ENCODE measurements at places on chromosomes 5 and 9. TPM values are rescaled to one million over a fixed set of nuclear protein-coding genes. Genes with fewer than 3 reads are reported as not detected.

The KIAA0825 gene
- total RNA-seq = 41.2 TPM

The UBTD2 gene
- total RNA-seq = 67.3 TPM

The NR4A3 gene
- 3.7 TPM for total RNA-seq

The RAB14 gene
- 56.3 TPM for total RNA-seq

The RFESD gene
- 1.2 TPM for total RNA-seq

The MPDZ gene
- 43.6 TPM for total RNA-seq

The CDKN2B-AS1 gene
- 0.41 TPM for total RNA-seq

The STKLD1 gene
- total RNA-seq = 1.2 TPM

The PCDHGB6 gene
- total RNA-seq = 9.8 TPM

The ENDOG gene
- total RNA-seq = 21.6 TPM

The SPATA31C1 gene
- total RNA-seq = not detected

The ZNF462 gene
- 108 TPM for total RNA-seq

The DTWD2 gene
- total RNA-seq = 11.8 TPM

DNA sequence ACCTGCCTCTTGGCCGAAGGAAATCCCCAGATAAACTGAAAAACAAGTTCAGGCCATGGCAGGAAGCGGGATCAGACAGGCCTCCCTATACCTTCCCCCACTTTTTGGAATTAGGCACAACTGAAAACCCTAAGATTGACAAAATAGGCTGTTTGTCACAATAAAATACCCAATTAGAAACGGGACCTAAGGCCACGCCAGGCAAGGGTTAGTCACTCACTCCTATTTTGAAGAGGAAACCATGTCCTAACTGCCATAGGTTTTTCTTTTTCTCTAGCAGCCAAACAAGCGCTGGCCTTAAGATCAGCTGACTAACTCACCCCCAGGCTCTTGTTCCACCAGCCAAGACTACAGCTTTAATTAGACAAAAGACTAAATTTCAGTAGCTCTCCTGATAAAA, 11.9 kb downstream of the FBP2 start:
- no peak for DNase-seq

DNA sequence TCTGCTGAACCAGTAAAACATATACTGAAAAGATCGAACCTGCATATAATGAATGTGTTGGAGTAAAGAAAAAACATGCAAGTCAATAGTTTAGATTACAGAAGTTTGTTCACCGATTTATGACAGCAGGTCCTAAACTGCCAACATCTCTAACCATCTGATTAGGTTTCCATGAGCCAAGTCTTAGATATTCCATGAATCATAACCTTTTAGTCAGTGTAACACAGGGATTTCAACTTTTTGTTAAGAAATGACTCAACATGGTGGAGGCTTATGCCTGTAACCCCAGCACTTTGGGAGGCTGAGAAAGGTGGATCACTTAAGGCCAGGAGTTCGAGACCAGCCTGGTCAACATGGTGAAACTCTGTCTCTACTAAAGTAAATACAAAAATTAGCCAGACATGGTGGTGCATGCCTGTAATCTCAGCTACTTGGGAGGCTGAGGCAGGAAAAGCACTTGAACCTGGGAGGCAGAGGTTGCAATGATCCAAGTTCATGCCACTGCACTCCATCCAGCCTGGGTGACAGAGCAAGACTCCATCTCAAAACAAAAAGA, 38.7 kb downstream of the APC start:
- DNase-seq = no peak

DNA sequence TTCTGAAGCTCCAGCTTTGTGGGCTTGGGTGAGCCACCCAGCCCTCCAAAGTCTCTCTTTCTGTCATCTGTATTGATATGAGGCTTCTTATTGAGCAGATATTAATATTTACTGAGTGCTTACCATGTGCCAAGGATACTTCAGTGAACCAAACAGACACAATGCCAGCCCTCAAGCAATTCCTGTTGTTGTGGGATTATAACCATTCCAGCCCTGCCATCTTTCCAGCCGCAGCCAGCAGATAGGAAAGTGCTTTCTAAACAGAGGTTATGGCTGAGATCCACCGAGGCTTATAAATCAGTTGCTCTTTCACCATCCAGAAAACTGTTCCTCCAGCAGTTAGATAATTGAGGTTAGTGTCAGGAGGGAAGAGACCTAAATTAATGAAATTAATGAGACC, 137.7 kb upstream of the ALDH1B1 start:
- no peak for DNase-seq

- DNase-seq = no peak
Observed at GRCh38 chr5:74337254-74337983, 303.1 kb downstream of the ENC1 start.

- no peak for DNase-seq
Observed at GRCh38 chr9:94782355-94783101, 56.0 kb downstream of the AOPEP start.

- DNase-seq = no peak
Observed at GRCh38 chr5:122561209-122561608, 213.7 kb upstream of the SNX2 start.

GRCh38 chr5:57410374-57411320, 72.0 kb downstream of the ACTBL2 start:
- DNase-seq = no peak

GRCh38 chr5:93589829-93590215, 6.8 kb downstream of the NR2F1 start:
- no peak for DNase-seq

GRCh38 chr5:130652176-130652575, 512.9 kb downstream of the HINT1 start:
- DNase-seq = no peak

GRCh38 chr9:128552744-128553440, 505 bp downstream of the SPTAN1 start:
- DNase-seq = peak; percentile 53

DNA sequence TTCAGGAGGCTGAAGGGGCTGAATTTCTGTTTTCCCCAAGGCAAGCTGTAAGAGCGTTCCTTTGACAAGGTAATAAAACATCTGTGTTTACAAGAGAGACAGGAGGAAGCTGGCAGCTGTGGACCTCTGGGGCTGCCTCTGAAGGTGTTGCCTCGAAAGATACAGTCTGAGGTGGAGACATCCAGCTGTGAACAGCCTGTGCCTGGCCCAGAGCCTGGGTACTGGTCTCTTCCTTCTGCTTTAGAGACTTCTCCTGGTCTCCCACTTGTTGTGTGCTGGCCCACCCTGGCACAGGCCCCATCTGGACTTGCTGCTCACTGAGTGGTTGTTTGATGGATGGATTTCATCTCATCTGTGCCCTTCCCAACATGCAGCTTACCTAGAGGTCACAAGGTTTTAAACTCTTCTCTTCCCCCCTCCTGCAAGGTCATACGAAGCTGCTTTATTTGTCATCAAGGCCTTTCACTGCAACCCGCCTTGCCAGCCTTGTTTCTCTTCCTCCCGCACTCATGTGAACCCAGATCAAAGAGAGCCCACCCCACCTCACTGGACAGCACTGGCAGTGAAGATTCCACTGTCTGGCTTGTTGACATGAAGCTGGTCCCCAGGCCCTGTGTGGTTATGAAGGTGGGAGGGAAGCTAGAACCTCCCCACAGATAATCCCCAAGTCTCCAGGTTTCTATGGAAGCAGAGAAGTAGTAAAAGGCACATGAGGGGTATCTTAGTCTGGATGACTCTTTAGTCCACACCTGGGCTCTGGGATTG, 35.0 kb upstream of the ALDH1B1 start:
- DNase-seq = no peak

GRCh38 chr5:110255194-110255593, 471.3 kb downstream of the TMEM232 start:
- no peak for DNase-seq

- no peak for DNase-seq
Observed at GRCh38 chr9:105328296-105328695, 83.8 kb downstream of the SLC44A1 start.

- DNase-seq = no peak
Observed at GRCh38 chr5:148202531-148203203, at the start of gene SPINK6. SPINK6 (plus strand) TSS chr5:148203042; CDS start chr5:148203097, 55 bp downstream.

DNA sequence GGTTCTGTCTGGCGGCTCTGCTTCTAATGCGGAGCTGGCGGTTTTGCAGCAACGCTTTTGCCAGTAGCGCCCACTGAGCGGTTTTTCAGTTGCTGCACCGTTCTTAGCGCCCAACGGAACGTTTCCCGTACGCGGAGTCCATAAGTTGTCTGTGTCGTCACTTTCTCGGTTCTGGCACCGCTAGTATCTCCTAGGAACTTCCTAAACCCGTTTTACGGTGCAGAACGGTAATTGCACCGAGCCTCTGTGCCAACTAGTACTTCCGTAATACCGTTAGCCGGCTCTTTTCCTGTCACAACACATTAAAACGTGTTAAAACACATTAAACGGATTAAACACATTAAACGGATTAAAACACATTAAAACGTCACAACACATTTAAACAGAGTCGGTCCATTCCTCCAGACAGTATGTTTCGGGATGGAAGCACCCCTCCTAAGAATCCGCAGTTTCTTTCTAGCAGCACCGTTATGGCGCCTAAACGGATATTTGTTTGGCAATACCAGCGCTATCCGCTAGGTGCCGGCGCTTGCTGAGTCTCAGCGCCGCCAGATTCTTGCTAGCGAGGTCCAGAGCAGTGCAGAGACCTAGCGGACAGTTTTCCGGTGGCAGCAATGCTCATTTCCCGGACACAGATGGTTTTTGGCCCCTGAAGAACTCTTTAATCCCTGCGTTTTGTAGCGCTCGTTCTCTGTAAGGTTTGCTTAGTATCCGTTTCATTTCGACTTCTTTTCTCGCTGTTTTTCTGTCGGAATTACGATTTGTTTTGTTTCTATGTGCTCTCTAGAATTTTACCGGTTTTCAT, 45.4 kb downstream of the ANXA2R start:
- DNase-seq = no peak

GRCh38 chr9:133554729-133555128, 20.2 kb downstream of the ADAMTSL2 start:
- no peak for DNase-seq

GRCh38 chr5:35776757-35777156, 79.9 kb upstream of the IL7R start:
- no peak for DNase-seq

- DNase-seq = no peak
Observed at GRCh38 chr9:134223091-134223490, 58.7 kb upstream of the RNU6ATAC start.

GRCh38 chr5:25255128-25255527, 610.4 kb upstream of the CDH10 start:
- DNase-seq = no peak

DNA sequence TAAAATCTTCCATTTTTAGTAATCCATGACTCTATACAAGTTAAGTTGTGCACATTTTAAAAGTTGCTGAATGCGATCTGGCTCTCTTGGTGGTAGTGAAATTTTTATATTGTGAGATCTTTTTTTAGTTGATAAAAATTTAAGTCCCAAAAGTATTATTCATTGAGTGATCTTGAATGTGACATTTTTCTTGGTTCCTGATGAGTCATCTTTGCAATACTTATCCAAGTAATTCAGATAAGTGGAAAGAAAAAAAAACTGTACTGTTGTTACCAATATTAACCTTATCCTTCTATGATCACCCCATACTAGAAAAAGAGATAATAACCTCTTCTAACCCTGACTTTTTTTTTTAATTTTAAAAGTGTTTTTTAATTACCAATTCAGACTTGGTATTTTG, 601.3 kb downstream of the PSAT1 start:
- DNase-seq = no peak

DNA sequence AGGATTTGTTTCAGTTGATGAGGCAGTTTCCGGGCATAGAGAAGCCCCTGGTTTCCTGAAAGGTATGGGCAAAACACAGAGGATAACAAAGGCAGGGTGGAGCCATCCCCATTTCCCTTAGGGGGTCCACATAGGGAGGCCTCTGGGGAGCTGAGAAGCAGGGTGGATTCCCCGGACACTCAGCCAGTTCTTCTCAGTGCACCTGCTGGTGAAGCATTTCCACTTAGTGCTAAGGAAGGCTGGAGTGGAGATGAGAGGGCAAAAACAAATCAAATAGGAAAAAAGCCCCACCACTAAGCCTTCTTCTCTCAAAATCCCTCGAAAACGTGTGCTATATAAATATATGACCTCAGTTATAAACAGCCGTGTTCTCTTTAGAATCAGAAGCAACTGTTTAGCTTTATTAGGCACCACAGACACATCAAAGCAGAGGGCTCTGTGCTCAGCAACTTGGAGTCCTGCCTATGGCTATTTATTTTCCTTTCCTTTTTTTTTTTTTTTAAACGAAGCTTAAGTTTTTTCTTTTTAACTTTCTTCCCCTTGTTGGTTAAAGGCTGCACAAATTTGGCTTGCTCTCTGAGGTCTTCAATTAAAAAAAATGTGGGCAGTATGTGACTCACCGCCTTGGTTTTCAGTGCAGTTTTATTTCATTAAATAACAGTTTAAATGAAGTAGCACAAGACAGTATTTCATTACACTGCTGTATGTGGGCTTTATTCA, 67.7 kb downstream of the PRDM6 start:
- no peak for DNase-seq

DNA sequence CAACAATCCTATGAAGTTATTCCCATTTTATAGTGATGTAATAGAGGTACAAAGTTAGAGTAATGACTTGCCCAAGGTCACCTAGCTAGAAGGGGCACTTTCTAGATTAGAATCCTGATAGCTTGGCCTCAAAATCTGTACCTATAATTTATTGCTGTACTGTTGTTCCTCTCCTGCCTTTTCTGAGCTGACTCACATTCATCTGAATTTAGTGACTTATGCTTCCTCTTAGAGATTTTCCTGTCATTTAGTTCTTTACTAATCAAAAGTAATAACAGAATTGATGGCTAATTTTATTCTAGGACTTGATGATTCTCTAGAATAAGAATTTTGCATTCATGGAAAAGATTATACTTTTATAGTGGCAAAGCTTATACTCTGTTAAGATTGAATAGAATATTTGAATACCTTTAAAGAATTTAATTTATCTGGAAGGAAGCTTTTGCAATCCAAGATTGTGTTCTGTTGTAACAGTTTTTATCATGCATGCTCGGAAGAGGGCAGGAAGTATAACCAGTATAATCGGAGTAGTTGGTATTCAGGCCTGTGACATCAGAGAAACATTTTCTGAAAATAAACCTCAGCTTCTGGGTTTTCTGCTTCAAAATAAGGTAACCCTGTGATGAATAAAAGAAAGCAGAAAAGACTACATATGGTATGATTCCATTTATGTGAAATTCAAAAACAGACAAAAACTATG, 21.3 kb downstream of the CYSTM1 start:
- DNase-seq = no peak

GRCh38 chr9:79057576-79057975, 514.2 kb upstream of the TLE4 start:
- no peak for DNase-seq

- no peak for DNase-seq
Observed at GRCh38 chr5:43348861-43349363, 35.7 kb upstream of the HMGCS1 start.

GRCh38 chr9:34929506-34930102, 28.5 kb upstream of the PHF24 start:
- DNase-seq = no peak

- DNase-seq = no peak
Observed at GRCh38 chr5:149528281-149529060, 22.8 kb downstream of the CSNK1A1 start.

GRCh38 chr5:6476313-6476661, 27.6 kb downstream of the UBE2QL1 start:
- no peak for DNase-seq

DNA sequence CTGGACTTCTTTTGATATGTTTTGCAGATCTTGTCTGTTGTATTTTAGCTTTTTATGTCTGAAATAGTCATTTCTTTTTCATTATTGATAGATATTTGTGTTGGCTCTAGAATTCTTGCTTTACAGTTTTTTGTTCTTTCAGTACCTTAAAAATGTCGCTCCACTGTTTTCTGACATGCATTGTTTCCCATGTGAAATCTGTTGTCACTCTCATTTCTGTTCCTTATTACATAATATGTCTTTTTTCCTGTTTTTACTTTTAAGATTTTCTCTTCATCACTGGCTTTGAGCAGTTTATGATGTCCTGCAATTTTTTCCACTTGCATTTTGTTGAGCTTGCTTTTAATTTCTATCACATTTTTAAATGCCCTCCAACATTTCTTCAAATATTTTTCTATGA, 270.4 kb upstream of the TARS1 start:
- DNase-seq = no peak

Data from frontal cortex (tissue), 4 donors.